Activated CD8-positive, alpha-beta T cell treated with anti-CD3 and anti-CD28 coated beads, Interleukin-2, amount 10 ng/mL, durations not matched to agents 7 days and 5 days (primary cell): ENCODE measurements at places on chromosomes 13 and 19.
A peak's percentile ranks its signal among the peaks of the same experiment; 100 is the strongest.

DNA sequence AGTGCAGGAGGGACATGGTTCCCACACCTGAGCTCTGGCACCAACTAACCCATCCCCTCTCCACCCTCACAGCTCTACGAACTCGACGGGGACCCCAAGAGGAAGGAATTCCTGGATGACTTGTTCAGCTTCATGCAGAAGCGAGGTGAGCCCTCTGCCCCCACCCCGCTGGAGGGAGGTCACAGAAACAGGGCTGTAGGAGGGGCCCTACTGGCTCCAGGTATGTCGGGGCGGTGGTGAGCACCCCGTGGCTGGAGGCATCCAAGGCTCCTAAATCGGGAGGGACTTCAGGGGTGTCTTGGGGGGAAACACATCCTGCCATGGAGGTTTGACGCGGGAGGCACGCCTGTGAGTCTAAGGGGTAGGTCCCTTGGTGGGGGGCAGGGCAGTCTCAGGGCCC, 24.1 kb upstream of the WDR18 start:
- DNase-seq, result no peak

- no peak for DNase-seq
Observed at GRCh38 chr13:44385401-44385800, 11.8 kb downstream of the SERP2 start.

DNA sequence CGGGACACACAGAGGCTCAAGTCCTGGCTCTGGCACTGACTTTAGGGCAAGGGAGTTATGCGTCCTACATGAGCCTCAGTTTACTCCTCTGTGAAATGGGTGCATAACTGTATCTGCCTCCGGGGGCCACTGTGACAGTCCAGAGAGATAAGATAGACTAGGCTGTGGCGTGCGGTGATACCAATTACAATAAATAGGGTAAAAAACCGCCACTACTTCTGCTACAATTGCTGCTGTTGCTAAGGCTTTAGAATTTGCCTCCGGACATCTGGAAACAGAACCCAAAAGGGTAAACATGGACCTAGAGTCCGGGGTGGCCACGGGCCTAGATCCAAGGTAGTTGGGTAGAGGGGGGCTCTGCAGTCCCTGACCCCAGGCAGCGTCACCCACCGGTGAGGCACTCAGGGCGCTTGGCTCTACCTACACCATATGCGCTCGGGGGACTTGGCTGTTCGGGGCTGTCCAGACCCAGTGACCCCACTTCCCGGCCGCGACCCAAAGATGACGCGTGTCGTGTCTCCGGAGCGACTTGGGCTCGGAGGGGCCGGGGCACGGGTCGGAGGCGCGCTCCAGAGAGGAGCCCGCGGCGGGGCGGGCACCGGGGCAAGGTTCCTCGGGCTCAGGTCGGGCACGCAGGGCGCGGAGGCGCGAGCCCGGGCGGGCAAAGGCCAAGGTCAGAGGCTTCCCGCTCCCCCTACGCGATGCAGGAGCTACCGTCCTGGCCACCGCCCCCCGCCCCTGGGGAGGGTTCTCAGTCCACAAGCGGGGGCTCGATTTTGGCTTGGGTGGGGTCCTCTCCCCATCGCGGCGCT, 1.1 kb downstream of the INSR start:
- no peak for DNase-seq

DNA sequence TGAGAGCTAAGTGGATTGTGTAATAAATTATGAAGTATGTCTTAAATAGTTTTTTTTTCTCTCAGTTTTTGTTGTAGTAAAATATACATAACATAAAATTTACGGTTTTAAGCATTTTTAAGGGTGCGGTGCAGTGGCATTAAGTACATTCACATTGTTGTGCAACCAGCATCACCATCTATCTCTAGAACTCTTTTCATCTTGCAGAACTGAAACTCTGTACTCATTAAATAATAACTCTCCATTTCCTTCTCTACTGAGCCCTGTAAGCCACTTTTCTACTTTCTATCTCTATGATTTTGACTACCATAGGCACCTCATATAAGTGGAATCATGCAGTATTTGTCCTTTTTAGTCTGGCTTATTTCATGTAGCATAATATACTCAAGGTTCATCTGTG, 87.1 kb downstream of the GJA3 start:
- DNase-seq, result no peak

- peak; percentile 45 for DNase-seq
Observed at GRCh38 chr13:24922387-24922744, 158.4 kb downstream of the RNF17 start.

DNA sequence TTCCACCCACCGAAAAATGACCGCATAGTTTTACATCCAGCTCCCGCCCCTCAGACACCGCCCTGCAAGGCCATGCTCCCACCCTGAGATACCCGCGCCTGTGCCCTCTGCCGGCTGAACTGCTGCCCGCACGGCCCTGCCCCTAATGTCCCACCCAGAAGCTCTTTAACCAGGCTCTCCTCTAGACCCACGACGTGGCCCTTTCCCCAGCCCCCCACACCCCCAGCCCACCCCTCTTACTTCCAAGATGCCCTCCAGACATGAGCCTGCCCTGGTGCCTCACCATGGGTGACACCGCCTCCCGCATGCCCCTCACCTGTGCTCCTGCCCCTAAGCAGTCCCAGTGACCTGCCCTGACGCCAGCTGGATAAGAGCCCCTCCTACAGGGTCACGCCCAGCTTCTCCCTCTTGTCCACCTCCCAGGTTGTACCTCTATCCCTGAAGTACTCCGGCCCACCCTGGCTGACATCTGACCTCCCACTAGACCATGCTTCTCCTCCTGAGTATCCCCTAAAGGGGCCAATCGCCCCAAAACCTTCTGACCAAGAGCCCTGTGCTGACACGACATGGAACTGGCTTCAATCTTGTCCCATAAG, 51.2 kb downstream of the COLGALT1 start:
- no peak for DNase-seq

DNA sequence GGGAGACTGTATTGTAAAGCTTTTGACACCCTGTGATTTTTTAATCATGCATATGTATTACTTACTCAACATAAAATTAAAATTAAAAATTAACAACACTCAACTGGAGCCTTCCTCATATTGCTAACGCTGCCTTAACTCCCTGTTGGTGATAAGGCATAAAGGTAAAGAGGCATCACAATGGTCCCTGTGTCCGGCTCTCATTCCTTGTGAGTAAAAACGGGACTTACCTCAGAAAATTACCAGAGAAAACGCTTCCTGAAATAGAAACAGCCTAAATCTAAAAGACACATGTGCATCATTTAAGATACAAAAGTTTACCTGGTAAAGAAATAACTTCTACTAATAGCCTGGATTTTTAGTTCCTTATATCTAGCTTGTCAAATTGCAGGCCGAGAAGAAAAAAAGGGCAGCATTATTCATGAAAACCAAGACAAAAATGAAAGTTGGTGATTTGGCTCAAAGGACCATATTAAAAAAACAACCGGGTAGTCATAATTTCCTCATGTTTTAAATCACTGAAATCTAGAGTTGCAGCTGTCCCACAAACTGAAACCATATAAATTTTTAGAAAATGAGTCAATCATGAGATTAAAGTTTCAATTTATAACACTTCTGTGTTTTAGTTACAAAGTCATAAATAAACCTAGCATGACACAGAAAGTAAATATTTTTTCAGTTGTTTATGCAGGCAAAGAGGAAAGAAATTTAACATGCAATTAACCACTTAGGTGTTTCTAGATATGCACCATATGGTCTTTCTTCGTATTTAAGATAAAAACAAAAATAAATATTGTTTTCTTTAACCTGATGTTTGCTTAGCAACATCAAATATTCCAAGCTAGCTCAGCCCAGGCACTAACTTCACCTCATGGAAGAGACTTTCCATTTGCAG, 94.7 kb downstream of the MIPEP start:
- no peak for DNase-seq

DNA sequence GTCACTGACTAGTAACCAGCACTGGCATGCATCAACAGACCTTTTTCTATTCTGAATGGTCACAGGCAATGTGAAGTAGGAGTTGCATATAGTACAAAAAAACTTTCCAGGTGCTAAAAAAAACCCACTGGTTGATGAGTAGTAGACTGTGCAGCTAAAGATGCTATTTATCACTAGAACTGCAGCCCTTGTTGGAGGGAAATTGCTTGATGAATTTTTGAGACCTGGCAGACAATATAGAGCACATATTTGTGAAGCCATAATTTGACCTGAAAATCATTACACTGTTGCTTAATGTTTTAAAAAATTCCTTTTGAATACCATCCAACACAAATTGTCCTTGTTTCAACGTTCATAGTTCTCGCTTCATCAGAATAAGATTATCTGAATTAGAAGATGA, 441.0 kb downstream of the KLF12 start:
- DNase-seq, result no peak

DNA sequence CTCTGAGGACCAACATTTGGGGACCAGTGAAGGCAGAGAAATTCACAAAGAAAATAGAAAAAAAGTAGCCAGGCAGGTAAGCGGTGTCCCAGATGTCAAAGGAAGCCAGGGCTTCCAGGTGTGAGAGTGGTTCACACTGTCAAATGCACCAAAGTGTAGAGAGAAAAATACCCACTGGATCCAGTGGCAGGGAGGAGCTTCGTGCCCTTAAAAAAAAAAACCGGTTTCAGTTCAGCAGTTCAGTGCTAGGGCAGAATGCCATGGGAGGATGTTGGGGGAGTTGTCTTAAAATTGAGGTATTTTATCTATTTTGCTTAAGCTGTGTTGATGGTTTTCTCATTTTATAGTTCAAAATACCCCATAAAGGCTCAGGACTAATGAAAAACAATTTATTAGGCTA, 47.8 kb upstream of the C1QTNF9 start:
- peak; percentile 45 for DNase-seq

DNA sequence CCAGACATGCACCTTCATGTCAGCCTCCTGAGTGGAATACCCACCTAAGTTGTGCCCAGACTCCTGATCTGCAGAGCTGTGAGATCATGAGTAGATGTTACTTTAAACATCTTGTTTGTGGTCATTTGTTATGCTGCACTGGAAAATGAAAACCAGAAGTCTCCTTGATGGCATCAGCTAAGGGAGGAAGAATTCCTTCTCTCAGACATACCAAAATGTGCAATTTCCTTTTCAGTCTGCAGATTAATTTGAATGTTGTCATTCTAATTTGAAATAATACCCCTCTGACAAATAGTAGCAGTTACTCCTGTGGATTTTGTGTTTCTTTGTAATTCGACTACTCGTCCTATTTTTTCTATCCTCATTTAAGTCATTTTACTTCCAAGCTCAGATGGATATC, 59.3 kb downstream of the ITGBL1 start:
- DNase-seq, result no peak

DNA sequence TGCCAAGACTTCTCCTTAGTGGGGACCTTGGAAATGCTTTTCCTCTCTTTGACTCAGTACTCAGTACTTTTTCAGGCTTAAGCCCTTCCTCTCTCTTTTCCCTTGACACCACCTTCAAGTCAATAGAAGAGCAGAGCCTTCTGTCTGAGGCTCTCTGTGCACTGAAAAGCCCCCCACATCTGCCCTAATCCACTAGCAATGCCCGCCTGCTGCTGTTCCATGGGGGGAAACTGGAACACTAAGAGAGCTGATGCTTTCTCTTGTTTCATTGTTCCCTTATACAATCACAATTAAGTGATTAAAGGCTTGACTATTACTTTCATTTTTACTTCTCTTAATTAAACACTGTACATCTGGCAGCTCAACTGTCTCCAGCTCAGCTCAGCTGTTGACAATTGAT, 254.5 kb downstream of the SLITRK6 start:
- DNase-seq, result no peak
